ENCODE measurements at places on chromosomes 6 and 20.
A peak's percentile ranks its signal among the peaks of the same experiment; 100 is the strongest.

GRCh38 chr6:169978615-169979161 is 227.3 kb downstream of the ERMARD start:
- DNase-seq: peak; percentile 35

DNA sequence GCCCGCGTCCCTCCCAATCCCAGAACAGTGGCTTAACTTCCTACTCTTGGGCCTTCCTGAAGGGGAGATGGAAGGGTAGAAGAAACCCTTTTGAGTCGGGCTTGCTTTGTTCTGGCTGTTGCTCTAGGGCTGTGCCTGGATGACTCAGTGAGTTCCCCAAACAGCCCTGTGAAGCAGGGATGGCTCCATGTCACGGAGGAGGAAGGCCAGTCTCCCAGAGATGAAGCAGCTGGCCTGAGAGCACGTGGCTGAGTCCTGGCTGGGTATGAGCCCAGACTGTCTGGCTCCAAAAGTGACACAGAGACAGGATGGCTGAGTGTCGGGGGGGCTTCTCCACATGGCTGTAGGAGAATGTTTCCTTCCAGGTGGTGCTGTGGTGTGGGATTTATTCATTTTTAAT is 4.6 kb downstream of the SYTL3 start:
- no peak for DNase-seq

DNA sequence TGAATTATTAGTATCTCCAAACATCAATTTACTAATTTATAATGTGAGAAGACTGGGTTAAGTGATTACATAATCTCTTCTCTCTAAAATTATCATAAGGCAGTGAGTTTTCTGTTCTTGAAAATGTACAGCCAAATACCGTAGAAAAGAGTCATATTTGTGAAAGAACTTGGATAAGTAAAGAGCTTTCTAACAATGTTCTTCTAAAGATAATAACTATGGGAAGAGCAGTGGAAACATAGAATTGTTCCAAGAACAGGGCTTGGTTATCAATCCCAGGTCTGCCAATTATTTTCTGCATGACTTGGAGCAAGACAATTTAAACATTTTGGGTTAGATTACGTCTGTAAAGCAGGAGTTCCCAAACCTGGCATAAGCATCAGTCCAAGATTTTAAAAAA is 198.1 kb upstream of the SGK1 start:
- DNase-seq: no peak

DNA sequence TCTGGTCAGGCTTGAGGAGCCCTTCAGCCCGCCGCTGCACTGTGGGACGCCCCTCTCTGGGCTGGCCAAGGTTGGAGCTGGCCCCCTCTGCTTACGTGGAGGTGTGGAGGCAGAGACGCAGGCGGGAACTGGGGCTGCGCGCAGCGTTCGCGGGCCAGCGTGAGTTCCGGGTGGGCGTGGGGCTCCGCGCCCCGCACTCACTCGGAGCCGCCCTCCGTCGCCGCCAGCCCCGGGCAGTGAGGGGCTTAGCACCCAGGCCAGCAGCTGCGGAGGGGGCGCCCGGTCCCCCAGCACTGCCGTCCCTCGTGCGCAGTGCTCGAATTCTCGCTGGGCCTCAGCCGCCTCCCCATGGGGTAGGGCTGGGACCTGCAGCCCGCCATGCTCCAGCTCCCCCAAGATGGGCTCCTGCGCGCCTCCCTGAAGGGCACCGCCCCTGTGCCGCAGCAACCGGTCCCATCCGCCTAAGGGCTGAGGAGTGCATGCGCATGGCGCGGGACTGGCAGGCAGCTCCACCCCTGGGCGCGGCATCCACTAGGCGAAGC is 695.9 kb downstream of the EPHA7 start:
- no peak for DNase-seq

- no peak for DNase-seq
Measured at GRCh38 chr6:129597023-129597713, 112.8 kb downstream of the ARHGAP18 start.

GRCh38 chr6:33790379-33790778 is 1.4 kb upstream of the LEMD2 start:
- DNase-seq: no peak

DNA sequence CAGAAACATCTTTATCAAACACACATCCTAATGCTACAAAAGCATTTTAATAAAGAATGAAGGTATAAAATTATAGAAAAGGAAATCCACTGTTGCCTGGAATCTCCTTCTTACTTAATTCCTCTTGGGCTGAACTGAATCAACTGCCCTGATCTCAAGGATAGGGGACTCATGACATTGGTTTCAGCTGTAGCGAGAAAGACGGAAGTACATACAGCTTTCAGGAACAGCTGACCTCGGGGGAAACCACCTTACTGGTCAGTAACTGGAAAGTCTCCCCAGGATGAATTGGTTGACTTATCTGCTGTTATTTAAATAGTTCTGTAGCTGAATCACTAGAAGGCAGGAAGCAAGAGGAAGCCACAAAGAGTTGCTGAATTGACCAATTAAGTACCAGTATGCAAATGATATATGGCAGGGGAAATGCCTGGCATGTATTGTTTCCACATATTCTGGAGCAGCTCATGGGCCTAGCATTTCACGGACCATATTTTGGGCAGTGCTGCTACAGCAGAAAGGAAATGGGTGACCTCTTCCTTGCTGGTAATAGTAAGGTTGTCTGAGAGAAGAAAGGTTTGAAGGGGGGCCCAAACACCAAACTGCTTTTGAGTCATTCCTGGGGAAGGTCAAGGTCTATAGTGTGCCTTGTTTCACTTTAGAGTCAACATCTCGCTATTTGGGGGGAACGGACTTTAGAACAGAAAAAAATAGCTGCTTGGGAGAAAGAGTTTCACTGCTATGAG is 43.7 kb upstream of the MAP7 start:
- peak; percentile 98 for DNase-seq

- DNase-seq: no peak
Measured at GRCh38 chr6:24517659-24518543, 23.1 kb downstream of the ALDH5A1 start.

Measured in AG09319 (cell line).